ENCODE measurements at places on chromosomes 11 and 22.
A peak's percentile ranks its signal among the peaks of the same experiment; 100 is the strongest.

- DNase-seq = no peak
- no peaks in the 10 kb centered on the region for H3K4me1 ChIP-seq
- H3K27ac ChIP-seq = no peak overlapping the region
- H3K27me3 ChIP-seq = no peaks in the 10 kb centered on the region
- H3K4me3 ChIP-seq = no peak overlapping the region
Observed at GRCh38 chr11:124315052-124315451, 1.3 kb upstream of the OR8D1 start.

GRCh38 chr11:44611088-44611487 lies 45.6 kb downstream of the CD82 start:
- DNase-seq = no peak
- peak overlapping the region; percentile 39 for H3K27ac ChIP-seq
- H3K36me3 ChIP-seq = no peaks in the 10 kb centered on the region
- peaks cover 72% of the 10 kb centered on the region for H3K4me1 ChIP-seq
- no peaks in the 10 kb centered on the region for H3K27me3 ChIP-seq

- H3K4me1 ChIP-seq = peaks cover 18% of the 10 kb centered on the region
- no peak for DNase-seq
- peak overlapping the region; percentile 87 for H3K4me3 ChIP-seq
- peak overlapping the region; percentile 92 for H3K27ac ChIP-seq
- H3K27me3 ChIP-seq = no peaks in the 10 kb centered on the region
Observed at GRCh38 chr11:27505781-27506180, 788 bp downstream of the LIN7C start.

DNA sequence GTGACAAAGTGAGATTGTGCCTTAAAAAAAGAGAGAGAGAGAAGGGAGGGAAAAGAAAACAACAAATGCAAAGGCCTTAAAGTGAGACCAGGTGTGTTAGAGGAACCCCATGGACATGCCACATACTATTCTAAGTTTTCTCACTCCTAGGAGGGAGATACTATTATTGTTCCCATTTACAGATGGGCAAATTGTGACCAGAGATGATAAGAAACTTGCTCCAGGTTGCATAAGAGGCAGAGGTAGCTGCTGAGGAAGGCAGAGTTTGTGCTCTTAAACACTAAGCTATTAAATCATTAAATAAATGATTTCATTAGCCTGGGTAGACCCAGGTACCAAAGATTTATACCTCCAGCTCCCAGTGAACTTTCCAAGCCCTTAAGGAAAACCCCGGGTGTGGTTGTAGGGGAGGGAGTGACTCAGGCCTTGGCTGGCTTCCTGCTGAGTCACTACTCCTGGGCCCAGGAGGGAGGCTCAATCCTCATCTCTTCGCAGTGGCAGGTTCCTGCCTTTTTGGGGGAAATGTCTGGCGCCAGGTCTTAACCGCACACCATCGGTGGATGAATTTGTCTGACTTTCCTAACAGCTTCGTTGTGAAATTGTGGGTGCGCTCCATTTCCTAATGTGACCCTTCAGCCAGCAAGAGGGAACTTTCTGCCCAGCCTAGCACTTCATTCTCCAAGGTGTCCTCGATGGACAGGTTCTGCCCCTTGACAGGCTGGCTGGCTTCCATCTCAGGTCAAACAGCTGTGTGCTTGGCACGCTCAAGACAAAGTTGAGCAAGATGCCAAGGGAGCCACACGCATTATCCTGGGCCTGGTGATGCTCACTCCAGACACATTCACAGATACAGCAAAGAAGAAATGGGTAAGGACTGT lies 33.4 kb upstream of the PTPRJ start:
- H3K4me1 ChIP-seq = peaks cover 12% of the 10 kb centered on the region
- DNase-seq = peak; percentile 60
- peak overlapping the region; percentile 8 for H3K27ac ChIP-seq
- no peaks in the 10 kb centered on the region for H3K36me3 ChIP-seq
- no peak overlapping the region for H3K4me3 ChIP-seq

DNA sequence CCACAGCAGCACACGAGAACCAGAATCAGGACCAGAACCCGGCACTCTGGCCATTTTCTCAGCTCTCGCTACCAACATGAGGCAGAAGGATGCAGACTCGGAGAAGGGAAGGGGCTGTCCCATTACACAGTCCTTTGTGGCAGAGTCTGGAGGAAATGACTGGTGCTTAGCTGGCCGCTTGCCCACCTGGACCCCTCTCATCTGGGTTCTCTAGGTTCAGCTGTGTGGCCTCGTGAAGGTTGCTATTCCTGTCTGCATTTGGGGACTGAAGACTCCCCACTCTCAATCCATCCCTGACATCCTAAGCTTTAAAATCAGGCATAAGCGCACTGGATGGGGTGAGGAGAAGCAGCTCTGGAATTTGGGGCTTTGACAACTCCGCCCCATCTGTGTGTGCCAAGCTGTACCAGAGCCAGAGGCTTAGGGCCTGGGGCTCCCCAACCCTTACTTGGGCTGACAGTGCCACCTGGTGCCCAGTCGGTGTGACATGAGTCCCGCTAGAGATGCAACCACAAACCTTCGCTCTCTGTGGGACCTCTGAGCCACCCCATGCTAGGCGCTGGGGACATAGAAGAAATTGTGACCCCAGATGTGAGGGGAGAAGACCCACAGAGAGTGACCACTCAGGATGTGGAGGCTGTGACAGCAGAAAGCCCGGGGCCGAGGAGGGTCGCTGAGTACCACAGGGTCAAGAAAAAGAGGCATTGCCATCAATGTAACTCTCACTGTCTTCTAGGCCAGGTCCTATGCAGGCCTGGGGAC lies 35.8 kb upstream of the FCHSD2 start:
- peak; percentile 72 for DNase-seq
- H3K27me3 ChIP-seq = no peaks in the 10 kb centered on the region
- H3K27ac ChIP-seq = peak overlapping the region; percentile 86
- peaks cover 21% of the 10 kb centered on the region for H3K4me1 ChIP-seq
- H3K4me3 ChIP-seq = peak overlapping the region; percentile 36

GRCh38 chr22:37920126-37920525 lies 14.0 kb downstream of the MICALL1 start:
- no peak for DNase-seq
- no peaks in the 10 kb centered on the region for H3K27me3 ChIP-seq
- peaks cover 52% of the 10 kb centered on the region for H3K36me3 ChIP-seq
- no peak overlapping the region for H3K27ac ChIP-seq
- no peak overlapping the region for H3K4me3 ChIP-seq
- H3K4me1 ChIP-seq = no peaks in the 10 kb centered on the region

GRCh38 chr11:46285594-46286033 lies 8.2 kb downstream of the CREB3L1 start:
- no peak overlapping the region for H3K27ac ChIP-seq
- H3K4me1 ChIP-seq = no peaks in the 10 kb centered on the region
- no peak for DNase-seq
- no peaks in the 10 kb centered on the region for H3K36me3 ChIP-seq
- H3K4me3 ChIP-seq = peak overlapping the region; percentile 35

DNA sequence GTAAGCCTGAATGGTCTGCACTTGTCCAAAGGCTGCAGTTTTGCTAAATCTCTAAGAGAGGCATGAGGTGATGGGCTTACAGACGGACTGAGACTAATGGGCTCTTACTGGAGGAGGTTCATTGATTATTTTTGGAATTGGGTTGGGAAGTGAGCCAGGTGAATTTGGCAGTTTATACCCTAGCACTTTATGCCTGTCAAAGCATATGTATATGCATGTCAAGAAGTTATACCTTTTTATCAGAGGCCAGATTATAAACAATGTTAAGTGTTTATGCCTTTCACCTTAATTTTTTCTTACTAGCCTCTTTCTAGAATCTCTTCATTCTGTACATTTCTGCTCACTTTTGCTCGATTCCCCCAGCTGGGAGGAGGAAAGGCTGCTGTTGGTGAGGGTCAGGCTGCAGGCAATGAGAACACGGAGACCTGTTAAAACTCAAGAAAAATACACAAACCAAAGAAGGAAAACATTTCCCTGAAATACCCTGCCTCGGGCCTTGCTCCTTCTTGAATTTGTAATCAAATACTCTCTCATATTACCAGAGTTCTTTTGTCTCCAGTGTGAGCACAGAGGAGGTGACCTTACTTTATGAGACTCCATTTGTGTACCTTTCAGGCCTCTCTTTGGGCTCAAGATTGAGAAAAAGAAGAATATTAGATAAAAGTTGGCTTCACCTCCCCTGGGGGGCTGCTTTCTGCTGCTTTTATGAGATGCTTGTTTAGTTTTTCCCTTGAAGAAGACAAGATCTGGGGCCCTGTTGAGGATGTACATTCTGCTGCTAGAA lies 19.6 kb downstream of the NAT10 start:
- H3K4me1 ChIP-seq = no peaks in the 10 kb centered on the region
- no peaks in the 10 kb centered on the region for H3K27me3 ChIP-seq
- peaks cover 43% of the 10 kb centered on the region for H3K36me3 ChIP-seq

- peaks cover 3% of the 10 kb centered on the region for H3K4me1 ChIP-seq
- no peak overlapping the region for H3K4me3 ChIP-seq
- H3K36me3 ChIP-seq = no peaks in the 10 kb centered on the region
- no peaks in the 10 kb centered on the region for H3K27me3 ChIP-seq
- DNase-seq = no peak
Observed at GRCh38 chr11:2713661-2714462, 14.1 kb upstream of the KCNQ1OT1 start.

DNA sequence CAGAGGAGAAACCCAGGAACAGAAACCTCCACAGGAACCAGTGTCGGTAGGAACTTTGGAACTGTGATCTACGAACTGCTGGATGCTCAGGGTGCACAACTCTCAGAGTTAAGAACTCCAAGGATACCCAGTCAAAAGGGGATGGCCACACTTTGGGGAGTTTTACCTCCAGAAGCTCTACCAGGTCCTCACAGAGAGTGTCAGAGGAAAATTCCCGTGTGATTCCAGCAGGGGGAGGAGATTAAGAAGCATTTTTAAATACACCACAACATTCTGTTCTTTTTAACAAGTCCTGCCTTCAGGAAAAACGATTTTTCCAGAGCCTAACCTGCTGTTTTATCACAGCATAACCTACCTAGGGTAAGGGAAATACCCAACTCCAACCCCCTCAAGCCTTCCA lies 104.0 kb downstream of the SOX6 start:
- no peak overlapping the region for H3K4me3 ChIP-seq
- H3K27ac ChIP-seq = no peak overlapping the region
- no peaks in the 10 kb centered on the region for H3K4me1 ChIP-seq
- no peaks in the 10 kb centered on the region for H3K27me3 ChIP-seq
- no peak for DNase-seq

- no peak overlapping the region for H3K4me3 ChIP-seq
- H3K27me3 ChIP-seq = no peaks in the 10 kb centered on the region
Observed at GRCh38 chr11:48083421-48083820, 103.1 kb downstream of the PTPRJ start.

DNA sequence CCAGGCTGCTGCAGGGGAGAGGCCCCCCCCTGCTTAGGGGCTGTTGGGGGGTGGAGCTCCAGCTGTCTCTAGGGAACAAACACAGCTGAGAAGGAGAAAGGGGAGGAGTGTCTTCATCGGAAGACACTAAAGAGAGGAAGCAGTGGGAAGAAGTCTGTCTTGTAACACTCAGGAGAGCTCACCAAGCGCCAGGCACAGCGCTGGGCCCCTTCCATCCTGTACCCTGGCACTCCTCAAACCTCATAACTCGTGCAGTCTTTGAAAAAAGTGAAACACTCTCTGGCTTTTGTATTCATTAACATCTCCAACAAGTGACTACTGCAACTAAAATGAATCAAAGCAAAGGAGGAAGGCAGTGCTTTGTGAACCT lies 67.4 kb upstream of the PRDM11 start:
- H3K36me3 ChIP-seq = no peaks in the 10 kb centered on the region
- no peak overlapping the region for H3K4me3 ChIP-seq
- no peak overlapping the region for H3K27ac ChIP-seq

GRCh38 chr11:69918231-69918937 lies 99.2 kb upstream of the FGF3 start:
- no peaks in the 10 kb centered on the region for H3K27me3 ChIP-seq
- peak overlapping the region; percentile 14 for H3K4me3 ChIP-seq
- no peaks in the 10 kb centered on the region for H3K36me3 ChIP-seq
- H3K27ac ChIP-seq = peak overlapping the region; percentile 99
- peak; percentile 41 for DNase-seq

GRCh38 chr11:115321605-115322289 lies 182.5 kb downstream of the CADM1 start:
- H3K4me3 ChIP-seq = no peak overlapping the region
- no peaks in the 10 kb centered on the region for H3K4me1 ChIP-seq
- no peak for DNase-seq
- no peak overlapping the region for H3K27ac ChIP-seq
- no peaks in the 10 kb centered on the region for H3K27me3 ChIP-seq
- no peaks in the 10 kb centered on the region for H3K36me3 ChIP-seq
